ENCODE measurements at places on chromosomes 1 and 21. TPM values are rescaled to one million over a fixed set of nuclear protein-coding genes. Genes with fewer than 3 reads are reported as not detected.

CHI3L2 gene
- total RNA-seq: 0.18 TPM

VANGL2 gene
- 0.28 TPM for total RNA-seq

IFI44L gene
- total RNA-seq: 0.18 TPM

RYR2 gene
- not detected for total RNA-seq

WNT4 gene
- total RNA-seq: not detected

AUNIP gene
- 5.0 TPM for total RNA-seq

IQGAP3 gene
- 13.6 TPM for total RNA-seq

SLC35F3 gene
- total RNA-seq: under 0.01 TPM

MAP3K21 gene
- total RNA-seq: 0.18 TPM

CSTB gene
- 6.1 TPM for total RNA-seq

KCND3 gene
- total RNA-seq: under 0.01 TPM

All from IMR-90 (cell line).